ENCODE measurements at places on chromosomes 3 and 15.

GRCh38 chr3:103907567-103907966 lies 1459.1 kb upstream of the ALCAM start:
- no peak for DNase-seq

DNA sequence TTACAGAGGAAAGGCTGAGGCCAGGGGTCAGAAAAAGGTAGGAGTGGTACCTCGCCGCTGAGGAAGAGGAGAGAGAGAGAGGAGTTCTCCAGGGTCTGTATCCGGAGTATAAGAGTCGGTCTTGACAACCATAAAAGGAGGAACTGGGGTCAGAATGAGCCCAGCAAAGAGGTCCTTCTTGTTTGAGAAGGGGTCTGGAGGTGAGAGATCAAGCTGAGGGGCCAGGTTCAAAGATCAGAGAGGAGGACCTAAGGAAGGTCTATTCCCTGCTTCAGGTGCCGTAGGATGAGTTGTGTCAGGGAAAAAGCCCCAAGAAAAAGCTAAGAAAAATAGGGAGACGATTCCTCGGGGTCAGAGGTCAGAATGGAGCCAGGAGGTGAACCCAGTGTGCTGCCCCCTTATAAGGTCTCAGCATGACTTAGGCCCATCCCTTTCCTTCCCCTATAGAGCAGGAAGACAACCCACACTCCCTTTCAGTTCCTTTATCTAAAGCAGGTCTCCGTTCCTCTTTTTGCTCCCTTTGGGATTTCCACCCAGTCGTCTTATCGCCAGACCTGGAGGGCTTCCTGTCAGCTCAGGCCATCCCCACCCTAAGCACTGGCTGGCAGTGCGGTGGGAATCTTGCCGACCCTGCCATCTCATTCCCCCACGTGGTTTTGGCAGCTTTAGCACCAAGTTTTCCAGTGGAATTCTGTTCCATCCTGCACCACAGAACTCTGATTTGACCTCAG lies 651 bp downstream of the MTMR14 start:
- DNase-seq: peak; percentile 60

DNA sequence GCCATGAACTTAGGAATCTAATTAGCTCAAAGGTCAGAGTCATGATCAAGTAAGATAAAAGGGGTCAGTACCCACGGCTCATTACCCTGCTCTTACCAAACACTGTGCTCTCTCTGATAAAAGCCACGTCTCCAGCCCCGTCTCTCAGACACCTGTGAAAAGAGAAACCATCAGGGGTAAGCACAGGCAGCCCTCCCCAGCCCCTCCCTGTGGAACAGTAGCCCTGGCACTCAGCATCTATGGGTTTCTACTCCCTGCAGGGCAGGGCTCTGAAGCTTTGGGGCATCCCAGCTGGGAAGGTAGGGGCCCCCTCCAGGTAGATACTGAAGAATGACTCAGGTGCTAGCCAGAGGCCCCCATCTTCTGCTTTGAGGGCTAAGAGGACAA lies 10.5 kb downstream of the LTF start:
- DNase-seq: no peak

DNA sequence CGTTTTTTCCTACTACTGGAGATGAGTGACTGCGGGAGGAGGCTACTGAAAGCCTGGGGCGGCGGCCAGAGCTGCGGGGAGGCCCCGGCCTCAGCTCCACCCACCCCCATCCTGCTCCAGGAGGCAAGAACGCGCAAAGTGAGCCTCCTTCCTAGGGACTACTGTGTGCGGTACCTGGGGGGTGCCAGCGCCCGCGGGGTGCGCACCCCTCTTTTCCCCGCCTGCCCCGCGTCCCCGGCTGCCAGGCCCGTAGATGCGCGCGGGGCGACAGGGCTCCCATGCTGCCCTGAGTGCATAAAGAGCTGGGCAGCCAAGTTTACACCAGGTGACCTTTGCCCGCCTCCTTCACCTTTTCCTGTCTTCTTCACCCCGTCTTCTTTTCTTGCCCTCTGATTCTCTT lies 2.5 kb upstream of the USF3 start:
- no peak for DNase-seq

DNA sequence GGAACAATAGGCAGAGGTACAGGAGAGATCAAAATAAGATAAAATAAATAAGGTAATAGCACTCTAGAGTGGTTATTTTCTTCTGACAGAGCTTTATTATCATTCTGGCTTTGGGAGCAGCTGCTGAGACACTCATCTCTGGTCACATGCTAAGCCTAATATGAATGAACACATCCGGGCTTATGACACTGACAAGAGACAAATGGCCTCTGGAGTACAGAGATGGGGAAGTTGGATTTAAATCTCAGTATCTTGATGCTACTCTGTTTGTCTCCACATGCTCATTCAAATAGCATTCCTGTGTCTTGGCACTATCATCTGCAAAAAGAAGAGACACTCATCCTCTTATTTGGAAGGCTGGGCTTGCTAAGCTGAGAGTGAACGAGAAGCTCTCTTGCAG lies 55.6 kb downstream of the TMEM45A start:
- no peak for DNase-seq

- DNase-seq: no peak
These were observed 443.5 kb downstream of the OTOL1 start for GRCh38 chr3:161939918-161940620.

GRCh38 chr15:40098489-40099261 lies 10.0 kb downstream of the BMF start:
- DNase-seq: peak; percentile 89

- DNase-seq: no peak
These were observed 184.9 kb downstream of the FAM43A start for GRCh38 chr3:194870394-194871110.

GRCh38 chr15:70823196-70823595 lies 30.8 kb downstream of the LARP6 start:
- DNase-seq: no peak

GRCh38 chr15:70247281-70247680 lies 149.6 kb upstream of the TLE3 start:
- no peak for DNase-seq

- DNase-seq: no peak
These were observed 316.8 kb downstream of the CHST2 start for GRCh38 chr3:143436231-143436930.

DNA sequence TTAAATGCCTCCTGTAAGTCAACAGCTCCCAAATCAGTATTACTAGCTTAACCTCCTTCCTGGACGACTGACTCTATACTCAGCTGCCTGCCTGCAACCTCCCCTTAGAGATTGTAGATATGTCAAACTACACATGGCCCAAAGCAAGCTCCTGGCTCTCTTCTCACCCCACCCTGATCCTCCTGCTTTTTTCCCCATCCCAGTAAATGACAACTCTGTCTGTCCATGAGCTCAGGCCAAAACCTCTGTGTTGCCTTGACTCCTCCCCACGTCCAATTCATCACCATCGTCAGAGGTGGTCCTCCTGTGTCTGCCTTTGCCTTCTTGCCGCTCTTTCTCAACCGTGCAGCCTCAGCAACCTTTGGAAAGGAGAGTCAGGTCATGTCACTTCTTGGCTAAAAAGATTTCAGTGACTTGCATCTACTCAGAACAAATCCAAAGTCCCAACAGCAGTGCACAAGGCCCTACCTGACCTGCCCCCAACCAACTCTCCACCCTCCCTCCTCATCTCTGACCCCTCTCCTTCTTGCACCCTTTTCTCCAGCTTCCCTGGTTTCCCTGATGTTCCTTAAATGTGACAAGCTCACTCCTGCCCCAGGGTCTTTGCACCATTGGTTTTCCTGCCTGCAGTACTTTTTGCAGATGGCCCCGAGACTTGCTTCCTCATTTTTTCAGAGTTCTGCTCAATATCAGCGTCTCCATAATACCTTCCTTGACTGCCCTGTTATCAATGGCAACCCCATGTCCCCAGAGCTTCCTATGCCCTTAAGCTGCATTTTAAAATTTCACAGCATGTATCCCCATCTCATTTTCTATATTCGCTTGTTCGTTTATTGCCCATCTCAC lies 52.8 kb downstream of the LSM3 start:
- DNase-seq: no peak

GRCh38 chr3:177882124-177882648 lies 654.0 kb upstream of the KCNMB2 start:
- no peak for DNase-seq

Data from OCI-LY7 (cell line).